HCEC 1CT (cell line): ENCODE measurements at places on chromosomes 1 and 21.

GRCh38 chr1:231053493-231054162, 13.6 kb upstream of the FAM89A start:
- DNase-seq: no peak

GRCh38 chr1:38997034-38997900, 6.2 kb downstream of the AKIRIN1 start:
- no peak for DNase-seq

- DNase-seq: peak; percentile 56
Measured at GRCh38 chr1:212285685-212286555, 710 bp downstream of the PPP2R5A start.

GRCh38 chr1:156750191-156750672, 1.2 kb downstream of the HDGF start:
- DNase-seq: peak; percentile 41

- DNase-seq: peak; percentile 22
Measured at GRCh38 chr1:187527346-187527745, 698.6 kb downstream of the PLA2G4A start.
